ENCODE measurements at places on chromosomes 12 and 14.
A peak's percentile ranks its signal among the peaks of the same experiment; 100 is the strongest.

GRCh38 chr12:110941391-110941790, 21.0 kb upstream of the MYL2 start:
- no peak for DNase-seq

- DNase-seq: peak; percentile 28
Measured at GRCh38 chr14:105299654-105300541, 903 bp downstream of the BRF1 start.

GRCh38 chr12:82787016-82787415, 100.3 kb downstream of the TMTC2 start:
- no peak for DNase-seq

DNA sequence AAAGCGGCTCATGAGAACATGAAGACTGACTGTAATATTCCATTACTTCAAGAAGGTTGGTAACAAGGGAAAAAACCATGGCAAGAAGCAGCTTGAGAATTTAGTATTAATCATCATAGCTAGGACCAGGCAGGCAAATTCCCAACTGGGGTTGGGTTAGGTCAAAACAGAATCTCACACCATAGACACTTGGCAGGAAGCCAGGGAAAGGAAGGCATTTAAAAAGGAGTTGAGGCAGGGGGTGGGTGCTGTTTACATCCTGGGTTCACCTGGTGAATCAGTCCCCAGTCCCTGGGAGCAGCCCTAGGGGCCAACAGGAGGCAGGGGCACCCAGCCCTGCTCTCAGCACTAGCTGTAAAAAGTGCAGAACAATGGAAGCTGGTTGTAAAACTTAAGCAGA, 108.6 kb downstream of the EGLN3 start:
- DNase-seq: no peak

- no peak for DNase-seq
Measured at GRCh38 chr14:21184254-21184653, 28.4 kb upstream of the OR5AU1 start.

DNA sequence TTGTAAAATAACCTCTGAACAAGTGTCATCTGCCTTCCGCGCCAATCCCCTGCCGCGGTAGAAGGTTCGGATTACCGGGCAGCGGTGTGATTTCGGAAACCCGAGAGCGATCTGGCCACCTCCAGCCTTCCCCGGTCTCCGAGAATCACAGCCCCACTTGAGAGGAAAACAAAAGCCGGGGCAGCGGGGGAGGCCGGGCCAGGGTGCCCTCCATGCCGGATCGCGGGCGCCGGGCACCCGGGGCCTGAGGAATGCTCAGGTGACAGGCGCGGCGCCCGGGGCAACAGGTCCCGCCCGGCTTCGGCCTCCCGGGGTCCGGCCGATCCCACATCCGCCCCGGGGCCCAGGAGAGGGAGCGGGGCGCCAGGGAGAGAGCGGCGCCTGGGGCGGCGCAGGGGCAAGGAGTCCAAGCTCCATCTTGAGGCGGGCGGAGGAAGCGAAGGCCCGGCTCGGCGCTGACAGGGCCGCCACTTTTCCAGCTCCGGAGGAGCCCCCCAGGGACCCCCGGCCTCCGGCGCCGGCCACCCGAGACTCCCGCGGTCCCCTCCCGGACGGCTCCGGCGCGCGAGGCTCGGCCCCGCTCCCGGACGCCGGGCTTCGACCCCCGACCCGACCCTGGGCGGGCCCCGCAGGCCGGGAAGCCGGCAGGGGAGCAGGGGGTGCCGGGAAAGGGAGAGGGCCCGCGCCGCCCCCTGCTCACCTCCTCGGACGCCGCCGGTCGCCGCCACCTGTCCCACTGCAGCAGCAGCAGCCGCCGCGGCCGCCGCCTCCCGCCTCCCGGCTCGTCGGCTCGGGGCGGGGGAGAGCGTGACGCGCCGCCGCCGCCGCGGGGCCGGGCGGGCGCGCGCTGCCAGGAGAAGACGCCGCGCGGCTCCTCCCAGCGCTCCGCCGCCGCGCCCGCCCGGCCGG, at the start of gene CLIP1:
TSS of gene CLIP1 (minus strand) at position 849 of the 909 bp plus-strand sequence. CDS start 42,217 bp downstream, outside the sequence.
- peak; percentile 52 for DNase-seq

- DNase-seq: no peak
Measured at GRCh38 chr12:98352218-98352811, 163.1 kb upstream of the TMPO start.

DNA sequence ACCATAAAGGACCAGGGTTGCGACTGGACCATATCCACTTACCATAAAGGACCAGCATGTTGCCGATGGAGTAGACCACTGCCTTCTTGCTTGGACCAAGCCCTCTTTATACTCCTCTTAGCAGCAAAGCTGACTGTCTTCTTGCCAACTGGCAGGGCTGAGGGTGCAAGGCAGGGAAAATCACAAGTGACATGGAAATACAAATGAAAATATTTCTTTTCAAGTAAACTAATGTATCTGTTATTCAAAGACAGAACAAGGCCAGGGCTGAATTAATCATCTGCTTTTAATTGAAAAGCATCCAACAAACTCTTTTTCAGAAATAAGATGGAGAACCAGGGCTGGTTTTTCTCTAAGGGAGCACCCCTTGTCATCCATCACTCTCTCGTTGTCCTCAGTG, at the start of gene CELA1:
TSS of gene CELA1 (minus strand) at position 99 of the 400 bp plus-strand sequence. CDS start at position 58, 41 bp downstream.
- DNase-seq: no peak

GRCh38 chr12:208813-209212, 5.1 kb downstream of the SLC6A12 start:
- no peak for DNase-seq

GRCh38 chr12:30043151-30043847, 259.6 kb upstream of the TMTC1 start:
- DNase-seq: no peak

DNA sequence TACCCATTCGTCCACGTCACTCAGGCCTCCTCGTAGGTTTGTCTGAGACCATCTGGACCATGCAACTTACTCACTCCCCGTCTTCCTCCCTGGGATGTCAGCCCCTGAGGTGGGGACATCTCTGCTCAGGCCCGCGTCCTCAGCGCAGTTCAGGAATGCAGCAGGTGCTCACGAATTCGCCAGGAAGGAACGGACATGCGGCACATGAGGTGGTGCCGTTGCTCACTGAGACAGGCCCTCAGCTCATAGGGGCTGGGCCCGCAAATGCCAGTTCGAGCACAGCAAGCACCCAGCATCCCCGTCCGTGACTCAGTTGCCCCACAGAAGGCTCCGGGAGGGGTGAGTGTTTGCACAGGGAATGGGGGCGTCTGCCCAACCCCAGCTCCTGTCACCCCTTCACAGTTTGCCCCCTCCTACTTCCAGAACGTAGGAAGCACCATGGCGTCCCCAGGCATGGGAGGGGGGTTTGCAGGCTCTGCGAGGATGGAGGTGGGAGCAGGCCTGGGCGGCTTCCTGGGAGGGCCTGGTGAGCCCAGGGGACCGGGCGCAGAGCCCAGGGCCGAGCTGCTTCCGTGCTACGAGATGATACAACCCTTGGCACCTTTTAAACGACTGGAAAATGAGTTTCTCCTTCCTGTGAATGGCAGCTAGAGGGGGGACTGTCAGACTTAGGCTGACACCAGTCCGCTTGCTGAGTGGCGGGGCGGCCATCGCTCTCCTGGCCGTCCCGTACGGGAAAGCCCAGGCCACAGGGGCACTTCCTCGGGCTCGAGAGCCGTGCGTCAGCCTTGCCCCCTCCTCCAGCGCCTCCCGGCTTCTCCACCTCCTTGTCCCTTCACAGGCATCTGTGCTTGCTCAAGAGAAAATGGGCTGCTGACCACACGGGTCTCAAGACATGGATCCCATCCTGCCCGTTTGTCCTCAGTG, 6.9 kb downstream of the GALNT9 start:
- DNase-seq: no peak

GRCh38 chr14:76088326-76088725, 63.4 kb upstream of the GPATCH2L start:
- no peak for DNase-seq

- no peak for DNase-seq
Measured at GRCh38 chr14:101529079-101529478, 32.2 kb upstream of the DIO3 start.

GRCh38 chr14:77541905-77542304, 43.3 kb upstream of the ISM2 start:
- DNase-seq: no peak
